Inflammatory macrophage treated with lipopolysaccharide for 1 hour (primary cell): ENCODE measurements at places on chromosomes 6 and 20.

DNA sequence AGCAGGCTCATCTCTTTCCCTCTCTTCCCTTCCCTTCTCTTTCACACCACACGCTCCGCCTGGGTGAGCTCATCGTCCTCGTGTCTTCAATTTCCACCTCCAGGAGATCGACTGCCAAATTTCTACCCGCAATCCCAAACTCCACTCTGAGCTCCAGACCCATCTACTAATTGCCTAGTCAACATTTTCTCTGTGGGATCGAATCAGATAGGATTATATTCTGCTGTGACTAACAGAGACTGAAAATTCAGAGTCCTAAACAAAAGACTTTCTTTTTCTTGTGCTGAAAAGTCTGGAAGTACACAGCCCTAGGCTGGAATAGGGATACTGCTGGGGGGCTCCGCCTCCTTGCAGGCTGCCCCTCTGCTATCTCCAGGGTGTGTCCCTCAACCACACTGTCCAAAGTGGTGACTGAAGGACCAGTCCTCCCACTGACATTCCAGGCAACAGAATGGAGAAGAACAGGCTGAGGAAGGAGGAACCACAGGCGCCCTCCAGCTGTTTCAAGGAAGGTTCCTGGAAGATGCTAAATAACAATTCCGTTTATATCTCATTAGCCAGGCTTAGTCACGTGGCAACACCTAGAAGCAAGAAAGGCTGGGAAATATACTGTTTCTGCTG lies 5.0 kb upstream of the HSPA12B start:
- DNase-seq = no peak

GRCh38 chr6:52718550-52718949 lies 44.7 kb downstream of the GSTA2 start:
- DNase-seq = no peak

DNA sequence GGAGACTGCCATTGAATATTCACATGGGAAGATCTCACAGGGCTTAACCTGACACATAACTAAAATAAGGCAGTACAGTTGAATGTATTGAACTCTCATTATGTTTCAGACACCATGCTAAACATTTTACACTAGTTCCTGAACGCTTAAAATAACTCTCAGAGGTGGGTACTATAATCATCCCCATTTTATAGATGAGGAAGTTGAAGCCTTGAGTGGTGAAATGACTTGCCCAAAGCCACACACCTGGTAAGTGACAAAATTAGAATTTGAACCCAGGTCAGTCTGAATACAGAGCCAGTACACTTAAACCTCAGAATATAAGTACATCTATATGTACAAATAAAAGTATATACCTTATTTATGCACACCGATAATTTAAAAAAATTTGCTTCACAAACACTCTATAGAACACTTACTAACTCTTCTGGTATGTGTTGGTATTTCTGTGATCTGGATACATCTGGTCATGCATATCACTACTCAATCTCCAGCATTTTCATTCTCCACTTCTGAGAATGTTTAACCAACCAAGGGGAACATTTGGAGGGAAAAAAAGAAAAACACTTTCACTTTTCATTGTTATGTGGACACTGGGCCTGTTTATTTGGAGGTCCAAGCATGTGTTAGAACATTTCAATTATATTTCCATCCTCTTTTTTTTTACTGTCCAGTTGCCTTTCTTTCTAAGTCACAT lies 4.6 kb upstream of the BICRAL start:
- DNase-seq = no peak

GRCh38 chr6:51908243-51908642 lies 179.2 kb downstream of the PKHD1 start:
- DNase-seq = no peak

DNA sequence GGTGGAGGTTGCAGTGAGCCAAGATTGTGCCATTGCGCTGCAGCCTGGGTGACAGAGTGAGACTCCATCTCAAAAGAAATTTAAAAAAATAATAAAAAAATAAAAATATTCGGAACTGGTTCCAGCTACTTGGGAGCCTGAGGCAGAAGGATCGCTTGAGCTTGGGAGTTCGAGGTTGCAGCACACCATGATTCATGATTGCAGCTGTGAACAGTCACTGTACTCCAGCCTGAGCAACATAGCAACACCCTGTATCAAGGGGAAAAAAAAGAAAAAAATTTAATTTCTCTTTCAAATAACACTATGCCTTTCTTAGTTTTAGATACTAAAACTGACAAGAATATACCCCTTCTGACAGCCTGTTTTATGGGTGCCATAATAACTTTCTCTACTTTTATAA lies 10.5 kb downstream of the KDM1B start:
- DNase-seq = peak; percentile 43

- no peak for DNase-seq
Measured at GRCh38 chr6:30613251-30614043, 3.6 kb downstream of the PPP1R10 start.

GRCh38 chr6:99307295-99307907 lies 42.1 kb downstream of the FAXC start:
- DNase-seq = no peak

DNA sequence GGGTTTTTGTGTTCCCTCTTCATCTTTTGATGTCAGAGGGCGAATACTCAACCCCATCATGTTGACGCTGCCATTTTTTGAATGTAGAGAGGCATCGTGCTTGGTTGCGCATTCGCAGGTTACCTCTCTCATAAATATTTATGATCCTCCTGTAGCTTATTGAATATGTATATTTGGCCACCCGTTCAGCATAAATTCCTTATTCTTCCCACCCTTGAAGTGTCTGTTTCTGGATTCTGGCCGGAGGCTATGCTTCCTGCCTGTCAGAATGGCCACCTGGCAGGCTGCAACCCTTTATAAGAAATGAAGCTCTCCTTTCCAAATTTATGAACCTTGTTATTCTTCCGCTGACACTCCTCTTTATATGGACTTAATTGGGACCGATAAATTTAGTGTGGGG lies 40.9 kb downstream of the FAM50B start:
- no peak for DNase-seq

- DNase-seq = no peak
Measured at GRCh38 chr6:23250556-23250955, 681.2 kb downstream of the HDGFL1 start.

GRCh38 chr6:53724501-53724900 lies 58.9 kb upstream of the KLHL31 start:
- no peak for DNase-seq

GRCh38 chr6:137853569-137854213 lies 13.4 kb upstream of the TNFAIP3 start:
- DNase-seq = peak; percentile 59

DNA sequence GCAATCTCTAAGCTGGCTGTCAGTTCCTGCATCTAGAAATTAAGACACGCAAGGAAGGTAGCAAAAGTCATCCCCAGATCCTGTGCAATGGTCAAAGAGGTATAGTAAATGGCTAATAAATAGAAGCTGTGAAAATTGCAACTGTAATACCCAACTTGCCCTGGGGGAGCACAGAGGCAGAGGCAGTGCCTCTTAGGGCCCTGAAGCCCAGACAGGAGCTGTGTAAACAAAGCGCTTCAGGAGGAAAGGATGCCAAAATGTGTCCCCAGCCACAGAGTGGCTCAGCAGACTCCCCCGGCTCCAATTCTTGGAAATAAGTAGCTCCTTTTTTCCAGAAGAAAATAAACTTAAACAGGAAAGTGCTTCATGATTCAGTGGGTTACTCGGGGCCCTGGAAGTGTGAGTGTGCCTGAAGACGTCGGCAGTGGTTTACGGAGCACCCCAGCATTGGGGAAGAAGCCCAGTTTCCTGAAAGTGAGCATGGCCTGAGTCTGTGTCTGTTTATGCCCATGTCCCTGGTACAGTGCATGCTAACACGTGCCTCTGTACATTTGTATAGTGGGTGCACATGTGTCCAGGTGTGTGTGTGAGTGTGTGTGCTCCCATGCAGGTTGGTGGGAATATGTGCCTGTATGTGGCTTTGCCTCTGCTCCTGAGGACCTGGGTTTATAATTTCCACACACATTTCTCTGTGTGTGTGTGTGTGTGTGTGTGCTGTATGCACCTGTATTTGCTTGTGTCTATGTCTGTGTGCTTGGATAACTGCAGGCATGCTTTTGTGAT lies 246.7 kb downstream of the MAFB start:
- DNase-seq = no peak

DNA sequence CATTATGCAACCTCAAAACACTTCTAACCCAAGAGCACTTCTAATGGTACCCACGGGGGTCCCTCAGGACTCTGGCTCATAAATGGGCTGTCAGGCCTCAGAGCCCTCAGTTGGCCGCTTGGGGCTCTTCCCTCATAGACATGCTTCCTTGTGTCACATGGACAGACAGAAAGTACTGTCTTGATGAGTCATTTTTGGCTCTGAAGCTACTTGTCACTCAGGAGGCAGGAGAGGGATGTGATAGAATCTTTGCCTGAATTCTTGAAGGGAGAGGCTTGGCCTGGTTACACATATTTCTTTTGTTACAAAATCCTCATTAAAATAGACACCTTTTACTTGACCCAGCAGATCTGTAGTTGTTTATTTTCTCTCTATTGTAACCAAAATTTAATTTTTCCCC lies 15.1 kb upstream of the EDN1 start:
- peak; percentile 64 for DNase-seq

DNA sequence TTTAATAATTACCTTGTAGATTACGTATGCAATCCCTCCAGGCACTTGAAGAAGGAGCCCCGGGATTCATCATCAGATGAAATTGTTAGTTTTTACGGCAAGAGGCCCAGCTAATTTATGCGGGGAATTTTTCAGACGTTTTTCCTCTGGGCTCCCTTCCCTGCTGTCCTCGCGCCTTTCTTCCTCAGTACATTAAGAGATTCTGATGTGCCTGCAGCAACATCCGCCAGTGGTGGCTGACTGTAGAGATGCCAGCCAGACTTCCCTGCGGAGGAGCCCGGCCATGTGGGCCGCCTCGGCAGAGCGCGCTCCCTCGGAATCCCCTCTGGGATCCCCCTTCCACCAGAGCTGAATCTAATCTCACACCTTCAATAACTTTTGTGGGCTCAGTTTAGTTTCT lies 46.4 kb upstream of the POU3F2 start:
- no peak for DNase-seq

GRCh38 chr20:8788831-8789230 lies 280.1 kb upstream of the PLCB4 start:
- DNase-seq = no peak

DNA sequence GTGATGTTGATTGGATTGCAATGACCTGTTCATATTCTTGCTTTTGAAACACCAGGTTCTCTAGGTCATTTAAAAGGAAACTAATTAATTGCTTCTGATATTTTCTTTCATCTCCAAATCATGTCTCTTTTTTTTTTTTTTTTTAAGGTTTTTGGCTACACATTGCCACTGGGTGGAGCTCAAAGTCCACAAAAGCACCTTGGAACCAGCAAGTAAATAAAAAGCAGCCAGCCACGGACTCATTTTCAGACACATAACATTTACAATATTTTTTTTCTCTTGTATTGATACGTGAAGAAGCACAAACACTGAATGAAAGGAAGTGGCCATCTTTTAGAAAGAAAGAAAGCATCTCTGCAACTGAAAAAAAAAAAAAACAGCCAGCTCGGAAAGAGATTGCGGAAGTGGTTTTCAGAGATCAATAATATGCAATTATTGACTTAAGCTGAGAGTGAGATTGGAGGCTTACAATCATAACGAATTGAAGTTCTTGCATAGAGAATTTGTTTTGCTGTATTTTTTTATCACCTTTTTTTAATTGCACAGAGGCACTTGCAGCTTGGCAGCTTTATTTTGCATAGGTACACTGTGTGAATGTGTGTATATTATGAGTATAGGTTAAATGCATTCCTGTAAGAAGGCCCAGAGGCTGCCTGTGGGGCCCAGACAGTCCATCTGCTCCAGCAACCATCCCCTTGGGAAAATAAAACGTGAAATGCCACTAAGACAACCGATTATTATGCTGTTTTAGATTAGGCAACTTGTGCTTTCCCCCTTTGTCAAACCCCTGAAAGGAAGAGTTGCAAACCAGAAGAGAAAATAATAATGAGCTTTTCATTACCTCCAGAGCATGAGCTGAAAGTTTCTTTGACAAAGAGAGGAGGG lies 28.2 kb downstream of the CGA start:
- peak; percentile 30 for DNase-seq

DNA sequence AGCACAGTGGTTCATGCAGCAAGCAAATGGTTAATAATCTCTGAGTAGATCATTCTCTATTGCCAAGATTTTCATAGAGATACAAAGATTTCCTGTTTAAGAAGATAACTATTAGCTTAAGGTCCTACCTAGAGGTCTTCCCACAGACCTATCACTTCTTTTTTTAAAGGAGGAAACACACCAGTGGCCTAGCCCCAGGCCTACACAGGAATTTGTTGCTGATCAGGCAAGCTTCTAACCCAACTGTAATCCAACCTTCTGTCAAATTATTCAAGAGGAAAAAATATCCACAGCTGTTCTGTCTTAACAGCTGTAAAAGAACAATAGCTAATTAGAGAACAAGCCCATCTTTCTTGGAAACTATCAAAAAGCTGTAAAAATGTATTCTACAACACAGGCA lies 332.8 kb downstream of the BTBD9 start:
- no peak for DNase-seq

DNA sequence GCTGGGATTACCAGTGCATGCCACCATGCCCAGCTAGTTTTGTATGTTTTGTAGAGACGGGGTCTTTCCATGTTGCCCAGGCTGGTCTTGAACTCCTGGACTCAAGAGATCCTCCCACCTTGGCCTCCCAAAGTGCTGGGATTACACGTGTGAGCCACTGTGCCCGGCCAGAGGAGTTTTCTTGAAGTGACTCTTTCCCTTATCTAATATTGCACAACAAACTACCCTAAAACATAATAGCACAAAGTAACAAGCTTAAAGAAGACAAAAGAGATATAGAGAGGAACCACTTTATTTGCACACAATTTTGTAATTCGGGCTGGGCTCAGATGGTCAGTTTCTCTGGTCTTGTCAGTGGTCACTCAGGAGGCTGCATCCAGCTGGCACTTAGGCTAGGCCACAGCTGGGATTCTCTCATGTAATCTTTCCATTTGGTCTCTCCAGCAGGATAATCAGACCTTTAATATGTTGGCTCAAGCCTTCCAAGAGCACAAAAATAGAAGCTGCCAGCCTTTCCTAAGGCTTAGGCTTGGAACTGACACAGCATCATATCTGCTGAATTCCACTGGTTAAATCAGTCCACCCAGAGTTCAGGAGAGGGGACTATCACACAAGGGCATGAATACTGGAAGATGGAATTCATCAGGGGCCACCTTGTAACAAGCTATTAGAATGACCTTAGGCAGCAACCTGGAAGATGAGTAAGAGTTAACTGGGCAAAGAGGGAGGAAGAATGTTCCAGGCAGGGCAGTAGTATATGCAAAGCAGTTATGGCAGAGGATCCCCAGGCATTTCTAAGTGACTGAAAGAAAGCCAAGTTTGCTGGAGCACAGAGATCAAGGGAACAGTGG lies 56.7 kb upstream of the PNRC1 start:
- no peak for DNase-seq

GRCh38 chr6:42281570-42281969 lies 63.9 kb upstream of the MRPS10 start:
- no peak for DNase-seq

GRCh38 chr20:4022386-4023286 lies 7.3 kb upstream of the RNF24 start:
- DNase-seq = no peak

GRCh38 chr20:33811776-33812151 lies 616 bp downstream of the CHMP4B start:
- DNase-seq = no peak

GRCh38 chr6:108771421-108771820 lies 76.8 kb upstream of the ARMC2 start:
- DNase-seq = no peak
